A673 (cell line): ENCODE measurements at places on chromosomes 2 and 18. TPM values are rescaled to one million over a fixed set of nuclear protein-coding genes. Genes with fewer than 3 reads are reported as not detected.

DNA sequence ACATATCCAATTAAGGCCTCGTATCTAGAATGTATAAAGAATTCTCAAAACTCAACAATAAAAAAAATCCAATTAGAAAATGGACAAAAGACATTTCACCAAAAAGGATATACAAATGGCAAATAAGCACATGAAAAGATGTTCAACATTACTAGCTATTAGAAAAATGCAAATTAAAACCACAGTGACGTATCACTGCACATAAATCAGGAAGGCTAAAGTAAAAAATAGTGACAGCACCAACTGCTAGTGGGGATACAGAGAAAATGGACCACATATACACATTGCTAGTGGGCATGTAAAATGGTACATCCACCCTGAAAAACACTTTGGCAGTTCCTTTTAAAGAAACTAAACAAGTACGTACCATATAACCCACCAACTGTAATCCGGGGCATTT is 59.7 kb downstream of the SMAD4 start:
- no peak for DNase-seq

- DNase-seq, result no peak
These were observed 20.9 kb upstream of the AGFG1 start for GRCh38 chr2:227450926-227451654.

- DNase-seq, result no peak
These were observed 170.6 kb downstream of the TWIST2 start for GRCh38 chr2:239018271-239019182.

GRCh38 chr2:222272446-222273015 is 26.3 kb downstream of the PAX3 start:
- DNase-seq, result no peak

DNA sequence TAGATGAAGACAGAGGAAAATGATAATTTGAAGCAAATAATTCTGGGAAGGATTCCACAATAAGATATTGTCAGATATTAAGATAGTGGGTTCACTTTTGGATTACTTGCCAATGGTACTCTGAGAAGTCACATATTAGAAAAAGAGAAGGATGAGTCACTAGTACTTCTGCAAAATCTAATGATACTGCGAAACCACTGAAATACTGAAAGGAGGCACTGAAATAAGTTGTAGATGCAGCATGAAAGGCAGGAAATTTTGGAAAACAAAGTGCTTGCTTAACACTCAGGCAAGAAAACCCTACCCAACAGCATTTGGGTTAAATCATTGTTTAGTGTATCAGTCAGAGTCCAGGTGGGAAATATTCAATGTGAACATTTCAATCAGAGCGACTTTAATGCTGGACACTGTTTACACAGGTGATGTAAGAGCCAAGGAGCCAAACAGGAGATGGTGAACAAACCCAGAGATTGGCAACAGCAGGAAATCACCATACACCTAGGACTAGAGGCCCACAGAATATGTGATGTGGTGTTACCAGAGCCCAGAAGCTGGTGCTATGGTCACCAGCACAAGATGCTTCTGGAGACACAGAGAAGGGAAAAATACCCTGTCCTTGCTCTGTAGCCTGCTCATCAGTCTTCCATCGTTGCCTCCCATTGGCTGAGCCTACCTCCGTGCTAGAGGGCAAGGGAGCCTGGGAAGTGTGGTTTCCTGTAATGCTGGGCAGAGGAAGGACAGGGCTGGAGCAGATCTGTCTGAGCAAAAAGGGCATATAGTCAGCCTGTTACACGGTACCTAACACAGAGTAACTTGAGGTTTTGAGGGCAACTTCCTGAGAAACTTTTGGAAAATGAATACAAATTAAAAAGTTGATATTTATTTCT is 204.7 kb upstream of the ITGA4 start:
- DNase-seq, result no peak

GRCh38 chr18:8816220-8816619 is 110.9 kb downstream of the MTCL1 start:
- no peak for DNase-seq

DNA sequence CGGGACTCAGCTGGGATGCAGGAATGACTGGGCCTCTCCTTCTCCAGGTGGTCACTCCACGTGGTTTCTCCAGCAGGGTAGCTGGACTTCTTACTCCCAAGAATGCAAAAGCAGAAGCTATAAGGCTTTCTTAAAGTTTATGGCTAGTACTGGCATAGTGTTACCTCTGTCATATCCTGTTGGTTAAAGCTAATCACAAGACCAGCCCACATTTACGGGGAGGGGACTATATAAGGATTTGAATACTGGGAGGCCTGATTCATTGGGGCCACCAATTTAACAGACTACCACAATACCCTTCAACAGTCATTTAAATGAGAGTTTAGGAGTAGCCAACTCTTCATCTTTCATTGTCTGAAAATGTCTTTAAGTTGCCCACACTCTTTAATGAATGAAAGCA is 94.4 kb upstream of the TSPYL6 start:
- DNase-seq, result no peak

GRCh38 chr2:195910570-195910969 is 158.1 kb downstream of the DNAH7 start:
- DNase-seq, result no peak

- DNase-seq, result no peak
These were observed 30.9 kb upstream of the UBE2F start for GRCh38 chr2:237935740-237936452.

GRCh38 chr2:96838345-96839292 is 5.2 kb downstream of the ANKRD23 start:
- no peak for DNase-seq

Gene RTP5
- total RNA-seq, result 0.20 TPM in 1 of 2 replicates, not detected in the other

Gene CCDC85A
- 0.15 and 0.39 TPM in 2 replicates for total RNA-seq

Gene IL36A
- total RNA-seq, result not detected in 2 replicates

Gene ALK
- total RNA-seq, result 10.8 and 14.7 TPM in 2 replicates

Gene SP5
- not detected in 2 replicates for total RNA-seq

Gene CIB4
- total RNA-seq, result not detected in 2 replicates

Gene MAP2
- 1.7 and 2.0 TPM in 2 replicates for total RNA-seq

Gene ASXL3
- total RNA-seq, result 0.11 TPM in 2 replicates
